Activated effector memory CD4-positive, alpha-beta T cell treated with anti-CD3 and anti-CD28 coated beads, Interleukin-2, amount 50 U/mL, for 16 hours (primary cell): ENCODE measurements at places on chromosomes 12 and 14.

- no peak for DNase-seq
Measured at GRCh38 chr14:78356391-78356790, 186.2 kb downstream of the NRXN3 start.

- DNase-seq = no peak
Measured at GRCh38 chr12:108519558-108519957, 4.5 kb downstream of the FICD start.

GRCh38 chr12:846421-846820 lies 94.0 kb downstream of the WNK1 start:
- DNase-seq = no peak

- no peak for DNase-seq
Measured at GRCh38 chr14:99038431-99038820, 233.6 kb downstream of the BCL11B start.

GRCh38 chr12:109815757-109816617 lies 17.2 kb downstream of the TRPV4 start:
- no peak for DNase-seq

DNA sequence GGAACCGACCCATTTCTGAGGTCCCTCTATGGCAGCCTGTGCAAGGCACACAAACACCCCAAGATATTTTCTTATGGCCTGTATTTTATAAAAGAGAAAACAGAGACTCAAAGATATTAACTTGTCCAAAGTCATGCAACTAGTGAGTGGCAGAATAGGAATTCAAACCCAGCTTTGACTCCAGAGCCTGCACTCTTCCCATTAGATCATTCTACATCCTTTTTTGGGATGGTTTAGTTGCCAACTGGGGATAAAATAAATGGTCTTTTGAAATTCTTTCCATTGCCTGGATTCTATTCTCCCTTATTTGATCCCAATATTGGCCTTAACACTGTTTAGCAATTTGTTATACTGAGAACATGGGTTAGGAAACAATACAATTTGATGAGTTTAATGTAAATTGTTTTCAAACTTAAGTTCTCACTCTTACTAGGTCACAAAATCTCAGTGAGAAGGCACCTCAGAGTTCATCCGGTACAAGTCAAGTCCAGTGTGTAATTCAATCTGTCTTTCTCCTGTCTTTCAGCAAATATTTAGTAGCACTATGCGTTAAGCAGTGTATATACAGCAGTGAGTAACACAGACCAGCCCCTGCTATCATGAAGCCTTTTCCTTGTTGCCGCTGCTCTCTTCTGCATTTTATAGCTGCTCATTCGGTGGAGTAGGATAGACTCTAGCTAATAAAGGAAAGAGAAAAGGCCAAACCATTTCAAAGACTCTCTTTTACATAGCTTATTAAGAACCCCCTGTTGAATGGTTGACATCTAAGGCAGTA lies 162.1 kb upstream of the IFNG-AS1 start:
- no peak for DNase-seq

- no peak for DNase-seq
Measured at GRCh38 chr12:43370263-43370662, 181.7 kb downstream of the ADAMTS20 start.

DNA sequence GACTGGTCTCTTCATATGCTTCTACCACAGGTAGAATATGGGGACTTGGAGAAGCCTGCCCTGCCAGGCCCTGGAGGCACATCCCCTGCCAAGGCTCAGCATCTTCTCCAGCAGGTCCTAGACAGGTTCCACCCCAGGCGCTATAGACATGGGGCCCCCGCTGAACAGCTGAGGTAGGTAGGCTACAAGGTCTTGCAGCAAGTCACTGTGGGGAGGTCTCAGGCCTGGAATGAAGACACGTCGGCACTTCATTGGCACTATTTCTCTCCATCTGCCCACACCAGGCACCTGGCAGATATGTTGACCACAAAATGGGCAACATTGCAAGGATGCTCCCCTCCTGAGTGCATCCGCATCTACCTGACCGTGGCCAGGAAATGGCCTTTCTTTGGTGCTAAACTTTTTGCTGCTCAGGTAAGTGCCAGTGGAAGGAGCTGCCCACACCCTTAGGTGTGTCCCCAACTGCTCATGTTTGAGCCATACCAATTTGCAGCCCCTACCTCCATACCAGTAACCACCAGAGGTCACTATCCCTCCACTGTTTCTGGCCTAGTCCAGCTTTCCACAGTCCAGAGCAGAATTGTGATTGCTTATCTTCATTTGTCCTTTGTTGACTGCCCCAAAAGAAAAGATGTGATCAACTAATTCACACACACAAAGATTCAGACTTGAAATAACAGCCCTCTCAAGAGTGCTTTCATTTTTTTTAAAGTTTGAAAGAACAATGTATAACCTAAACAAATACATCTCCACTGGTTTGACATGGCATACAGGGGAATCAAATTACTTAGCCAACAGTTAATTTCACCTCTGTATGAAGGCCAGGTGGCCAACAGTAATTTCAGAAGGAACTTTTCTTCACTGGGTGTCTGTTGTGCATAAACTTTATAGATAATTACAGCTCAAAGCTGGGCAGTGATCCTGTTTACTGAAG lies 16.1 kb downstream of the PIGH start:
- peak; percentile 62 for DNase-seq

DNA sequence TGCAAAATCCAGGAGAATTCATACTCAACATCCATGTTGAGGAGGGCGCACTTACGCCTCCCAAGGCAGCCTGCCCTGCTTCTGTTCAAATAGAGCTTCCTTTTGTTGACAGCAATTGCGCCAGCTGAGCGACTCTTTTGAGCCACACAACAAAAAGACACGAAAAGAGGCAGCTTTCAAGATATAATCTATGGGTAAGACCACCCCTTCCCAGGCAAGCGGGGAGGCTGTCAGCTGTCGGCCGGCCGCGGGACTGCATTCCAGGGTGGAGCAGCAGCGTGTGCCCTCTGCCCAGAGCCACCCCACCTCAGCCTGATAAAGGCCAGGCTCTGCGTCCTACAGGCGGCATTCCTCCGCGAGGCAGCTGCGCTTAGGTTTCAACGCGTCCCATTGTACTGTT lies 15.8 kb upstream of the STAB2 start:
- no peak for DNase-seq

GRCh38 chr12:19038209-19038608 lies 91.3 kb upstream of the PLEKHA5 start:
- no peak for DNase-seq

DNA sequence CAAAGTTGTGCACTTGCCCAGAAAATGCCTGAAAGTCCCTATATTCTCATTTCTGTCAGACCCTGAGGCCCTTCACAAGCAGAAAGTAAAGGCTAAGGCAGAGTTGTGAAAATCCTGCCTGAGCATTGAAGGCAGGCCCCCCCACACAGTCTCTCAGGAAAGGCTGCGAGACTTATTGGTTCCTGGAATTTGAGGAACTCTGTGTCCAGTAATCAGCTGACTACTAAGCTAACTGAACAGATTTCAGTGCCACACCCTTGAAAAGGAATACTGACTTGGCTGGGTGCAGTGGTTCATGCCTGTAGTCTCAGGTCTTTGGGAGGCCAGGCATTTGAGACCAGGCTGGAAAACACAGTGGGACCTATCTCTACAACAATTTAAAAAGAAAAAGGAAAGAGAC lies 21.1 kb upstream of the PPP2R5E start:
- DNase-seq = no peak

DNA sequence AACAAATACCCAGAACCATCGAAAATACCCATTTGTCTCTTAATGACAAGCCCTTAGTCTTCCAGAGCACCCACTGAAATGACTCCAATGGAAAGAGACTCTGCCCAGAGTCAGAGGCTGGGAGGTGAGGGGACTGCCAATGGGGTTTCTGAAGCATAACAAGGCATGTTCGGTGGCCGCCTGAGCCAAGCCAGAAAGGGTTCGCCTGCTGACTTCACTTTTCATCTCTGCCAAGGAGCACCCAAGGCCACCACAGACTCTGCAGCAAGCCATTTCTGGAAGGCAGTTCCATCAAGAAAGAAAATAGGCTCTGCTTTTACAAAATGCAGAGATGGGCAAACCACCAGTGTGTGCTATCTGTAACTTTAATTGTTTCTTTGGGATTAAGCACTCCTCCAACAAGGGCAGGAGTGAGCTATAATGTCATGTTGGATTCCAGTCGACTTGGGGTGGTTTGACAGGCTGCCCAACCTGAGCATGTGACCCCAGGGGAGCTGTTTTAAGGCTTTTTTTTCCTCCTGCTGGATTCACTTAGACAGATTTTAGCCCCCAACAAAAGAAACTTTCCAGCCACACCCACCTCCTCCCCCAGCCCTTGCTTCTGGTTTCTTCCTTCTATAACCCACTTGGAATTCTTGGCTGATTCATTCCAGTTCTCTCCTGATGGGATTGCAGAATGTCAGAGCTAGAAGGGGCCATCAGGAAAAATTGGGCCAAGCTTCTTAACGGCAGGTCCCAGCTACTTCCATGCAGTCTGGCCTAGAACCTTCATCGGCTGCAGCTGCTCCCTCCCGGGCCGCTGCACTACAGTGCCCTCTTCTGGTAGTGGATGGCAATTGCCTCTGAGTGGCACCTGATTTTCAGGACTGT lies 24.1 kb downstream of the CKAP4 start:
- DNase-seq = peak; percentile 89

DNA sequence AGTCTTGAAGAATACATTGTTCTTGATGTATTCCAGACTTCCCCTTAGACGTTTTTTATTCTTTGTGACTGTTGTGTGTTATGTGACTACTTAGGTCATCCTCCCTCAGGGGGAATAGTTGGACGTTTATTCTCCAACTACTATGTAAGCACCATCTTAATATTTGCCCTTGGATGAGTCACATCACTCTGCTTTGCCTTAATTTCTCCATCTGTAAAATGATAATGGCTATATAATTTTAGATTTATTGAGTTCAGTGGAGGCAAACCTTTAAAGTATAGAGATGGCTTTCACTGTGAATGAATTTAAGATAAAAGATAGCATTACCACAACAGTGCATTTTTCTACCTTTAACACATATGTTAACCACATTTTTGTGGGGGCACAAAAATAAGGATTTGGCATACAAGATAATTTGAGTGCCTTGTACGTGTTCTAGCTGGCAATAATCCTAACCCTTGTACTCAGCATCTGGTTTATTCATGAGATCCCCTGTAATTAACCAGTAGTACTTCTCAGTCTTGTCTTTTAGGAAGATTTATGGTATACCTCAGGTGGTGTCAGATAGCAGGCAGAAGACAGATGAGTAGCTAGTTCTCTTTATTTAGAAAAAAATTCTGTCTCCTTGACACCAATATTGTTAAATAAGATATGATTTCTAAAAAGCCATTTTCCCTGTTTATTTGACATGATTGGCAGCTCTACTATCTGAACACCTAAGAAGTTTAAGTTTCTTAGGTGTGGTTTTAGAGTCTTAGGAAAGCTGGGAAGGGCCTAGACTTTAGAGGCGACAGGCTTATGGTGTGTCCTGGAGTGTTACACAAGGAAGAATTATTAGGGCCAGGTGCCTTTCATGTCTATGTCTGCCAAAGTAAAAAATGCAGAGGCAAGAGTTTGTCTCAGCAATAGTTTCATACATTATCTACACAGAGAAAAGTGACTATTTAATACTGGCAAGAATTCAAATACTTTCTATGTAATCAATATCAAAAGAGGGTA lies 152.3 kb downstream of the RAD51B start:
- no peak for DNase-seq

- DNase-seq = no peak
Measured at GRCh38 chr12:18723752-18724151, 14.1 kb downstream of the PLCZ1 start.

DNA sequence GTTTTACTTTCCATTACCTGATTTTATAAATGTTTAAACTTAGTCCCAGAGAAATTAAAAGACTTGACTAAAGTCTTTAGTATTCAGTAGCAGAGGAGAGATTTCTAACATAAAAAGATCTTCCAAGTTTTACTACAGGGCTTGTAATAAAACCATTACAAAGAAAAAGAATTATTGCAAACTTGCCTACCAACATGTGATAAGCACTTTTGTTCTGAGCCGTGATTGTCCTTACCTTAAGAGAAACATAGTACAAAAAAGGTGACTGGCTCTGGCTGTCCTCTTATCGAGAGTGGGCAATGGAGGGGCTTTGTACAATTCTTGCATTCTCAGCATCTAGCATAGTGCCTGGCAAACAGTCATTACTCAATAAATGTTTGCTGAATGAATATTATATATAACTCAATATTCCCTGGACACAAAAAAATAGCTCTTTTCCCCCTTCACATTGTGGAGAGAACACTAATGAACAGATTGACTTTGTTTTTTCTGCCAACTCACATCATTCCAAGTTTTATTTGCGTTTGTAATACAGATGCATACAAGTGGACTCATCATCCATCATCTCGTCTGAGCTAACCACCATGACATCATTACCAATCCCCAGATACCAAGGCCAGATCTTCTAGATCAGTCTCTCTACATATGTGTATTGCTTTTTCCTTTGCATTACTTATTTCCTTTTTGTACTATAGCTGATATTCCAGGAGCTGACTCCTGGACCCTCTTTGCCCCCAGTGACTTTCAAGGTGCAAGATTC lies 192.8 kb upstream of the EEA1 start:
- DNase-seq = no peak

GRCh38 chr14:70602254-70602653 lies 1.8 kb upstream of the MED6 start:
- no peak for DNase-seq

GRCh38 chr12:13250416-13250815 lies 53.9 kb downstream of the EMP1 start:
- DNase-seq = no peak

DNA sequence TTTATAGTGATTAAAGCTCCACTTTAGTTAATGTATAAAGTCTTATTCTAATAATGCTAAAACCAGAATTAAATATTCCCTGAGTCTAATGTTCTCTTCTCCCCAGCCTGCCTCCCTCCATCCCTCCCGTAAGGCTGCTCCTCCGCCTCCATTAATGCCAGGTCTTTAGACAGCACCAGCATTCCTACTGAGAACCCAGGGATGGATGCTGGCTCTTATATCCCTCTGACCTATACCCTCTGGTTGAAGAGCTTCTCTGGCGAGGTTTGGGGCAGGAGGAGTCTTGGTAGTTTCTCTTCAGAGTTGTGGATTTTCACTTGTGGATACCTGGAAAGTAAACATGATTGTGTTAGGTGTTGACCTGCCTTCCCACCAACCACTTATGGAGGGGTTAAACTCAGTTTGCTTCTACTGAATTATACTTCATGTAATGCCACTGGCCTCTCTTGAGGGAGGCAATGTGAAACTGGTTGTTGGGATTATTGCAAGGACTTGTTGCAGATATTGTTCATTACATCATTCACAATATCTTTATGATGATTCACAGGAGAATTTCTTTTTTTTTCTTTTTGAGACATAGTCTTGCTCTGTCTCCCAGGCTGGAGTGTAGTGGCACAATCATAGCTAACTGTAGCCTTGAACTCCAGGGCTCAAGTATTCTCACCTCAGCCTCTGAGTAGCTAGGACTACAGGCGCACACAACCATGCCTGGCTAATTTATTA lies 11.1 kb upstream of the SMAGP start:
- no peak for DNase-seq
